ENCODE measurements at places on chromosomes 6 and 20. TPM values are rescaled to one million over a fixed set of nuclear protein-coding genes. Genes with fewer than 3 reads are reported as not detected.

DNA sequence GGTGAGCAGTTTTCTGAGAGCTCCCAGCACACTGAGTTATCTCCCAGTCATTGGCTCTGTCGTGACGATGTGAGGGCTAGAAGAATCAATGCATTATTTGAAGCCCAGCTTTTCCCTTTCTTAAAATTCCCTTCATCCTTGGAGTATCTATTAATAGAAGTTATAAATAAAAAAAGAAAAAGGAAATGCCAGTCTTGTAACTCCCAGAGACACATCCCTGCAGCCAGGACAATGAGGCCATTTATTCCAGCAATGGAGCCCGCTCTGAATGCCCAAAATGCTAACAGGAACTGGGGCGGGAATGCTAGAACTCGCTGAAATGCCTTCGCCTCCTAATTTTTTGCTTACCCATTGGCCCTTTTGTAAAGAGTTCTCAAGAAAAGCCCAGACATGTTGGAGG, 305.8 kb downstream of the TFAP2C start:
- no peak for DNase-seq
- peaks cover 2% of the 10 kb centered on the region for H3K27me3 ChIP-seq
- no peak overlapping the region for H3K27ac ChIP-seq
- H3K36me3 ChIP-seq, result no peaks in the 10 kb centered on the region
- no peaks in the 10 kb centered on the region for H3K4me1 ChIP-seq

Gene CST4
- not detected for total RNA-seq

DNA sequence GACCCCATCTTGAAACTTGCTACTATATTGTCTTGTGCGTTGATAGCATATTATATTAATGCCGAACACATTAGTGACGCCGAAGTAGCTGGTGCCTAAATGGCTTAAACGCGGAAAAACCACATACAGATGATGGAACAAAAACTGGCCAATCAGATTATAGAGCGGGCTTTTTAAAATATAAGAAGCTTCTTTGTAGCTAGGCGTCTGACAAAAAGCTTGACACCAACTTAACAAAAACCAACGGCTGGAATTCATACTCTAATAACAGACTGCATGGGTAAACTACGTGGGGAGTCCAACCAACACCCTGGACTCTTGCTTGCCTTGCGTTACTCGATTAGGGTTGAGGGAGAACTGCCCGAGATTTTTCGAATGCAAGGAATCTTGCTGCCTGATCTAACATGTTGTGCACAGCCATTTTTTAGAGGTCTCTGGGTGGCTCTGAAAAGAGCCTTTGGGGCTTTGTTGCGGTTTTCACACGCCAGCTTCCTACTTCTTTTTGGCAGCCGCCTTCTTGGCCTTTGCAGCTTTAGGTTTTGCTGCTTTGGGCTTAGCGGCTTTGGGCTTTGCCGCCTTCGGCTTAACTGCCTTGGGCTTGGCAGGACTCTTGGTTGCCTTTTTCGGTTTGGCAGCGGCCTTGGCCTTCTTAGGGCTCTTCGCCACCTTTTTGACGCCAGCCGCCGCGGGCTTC, 45.7 kb downstream of the OR2B2 start:
- peak overlapping the region; percentile 91 for H3K4me3 ChIP-seq
- no peaks in the 10 kb centered on the region for H3K36me3 ChIP-seq
- no peak for DNase-seq
- H3K4me1 ChIP-seq, result peaks cover 28% of the 10 kb centered on the region

DNA sequence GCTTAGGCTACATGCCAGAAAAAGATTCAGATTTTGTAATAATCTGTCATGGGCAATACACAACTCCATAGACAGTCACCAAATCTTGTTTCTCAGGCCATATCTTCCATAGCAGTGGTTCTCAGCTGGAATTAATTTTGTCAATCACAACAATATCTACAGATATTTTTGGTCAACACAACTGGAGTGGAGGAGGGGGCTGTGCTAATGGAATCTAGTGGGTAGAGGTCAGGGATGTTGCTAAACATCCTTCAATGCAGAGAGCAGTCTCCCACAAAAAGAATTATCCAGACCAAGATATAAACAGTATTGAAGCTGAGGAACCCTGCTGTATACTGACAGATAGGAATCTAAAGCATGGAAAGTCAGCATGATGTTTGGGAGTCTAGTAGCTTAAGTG, 174.6 kb downstream of the UBE3D start:
- DNase-seq, result no peak
- no peak overlapping the region for H3K27ac ChIP-seq
- H3K4me1 ChIP-seq, result no peaks in the 10 kb centered on the region
- no peaks in the 10 kb centered on the region for H3K27me3 ChIP-seq

DNA sequence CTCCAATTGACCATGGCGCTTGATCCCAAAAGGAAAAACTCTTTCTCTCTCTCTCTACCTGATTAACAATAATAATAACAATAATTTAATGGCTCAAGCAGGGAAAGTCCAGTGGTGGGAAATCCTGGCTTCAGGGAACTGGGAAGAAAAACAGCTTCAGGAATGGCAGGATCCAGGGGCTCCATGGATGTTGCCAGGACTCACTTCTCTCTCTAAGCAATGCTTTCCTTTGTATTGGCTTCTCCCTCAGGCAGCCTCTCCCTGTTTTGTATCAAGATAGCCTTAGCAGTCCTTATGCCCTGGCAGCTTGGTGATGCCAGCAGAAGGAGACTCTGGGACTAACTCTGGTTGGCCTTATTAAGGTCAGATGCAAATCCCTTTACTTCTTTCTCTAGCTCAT, 13.5 kb upstream of the PTGIS start:
- peaks cover 90% of the 10 kb centered on the region for H3K4me1 ChIP-seq
- DNase-seq, result no peak
- H3K27me3 ChIP-seq, result no peaks in the 10 kb centered on the region
- no peak overlapping the region for H3K4me3 ChIP-seq
- no peaks in the 10 kb centered on the region for H3K36me3 ChIP-seq
- peak overlapping the region; percentile 94 for H3K27ac ChIP-seq

DNA sequence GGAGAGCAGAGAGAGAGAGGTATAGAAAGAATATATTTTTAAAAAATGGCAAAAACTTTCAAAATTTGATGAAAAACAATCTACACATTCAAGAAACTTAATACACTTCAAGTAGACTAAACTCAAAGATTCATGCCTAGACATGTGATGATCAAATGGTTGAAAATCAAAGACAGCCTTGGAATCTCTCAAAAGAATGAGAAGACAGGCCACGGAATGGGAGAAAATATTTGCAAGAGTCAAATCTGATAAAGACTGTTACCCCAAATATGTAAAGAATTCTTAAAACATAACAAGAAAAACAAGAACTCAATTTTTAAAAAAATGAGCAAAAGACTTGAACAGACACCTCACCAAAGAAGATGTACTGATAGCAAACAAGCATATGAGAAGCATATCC, 49.7 kb downstream of the THEMIS start:
- no peaks in the 10 kb centered on the region for H3K4me1 ChIP-seq
- no peak for DNase-seq
- no peaks in the 10 kb centered on the region for H3K27me3 ChIP-seq
- H3K4me3 ChIP-seq, result no peak overlapping the region

Gene RGS17
- total RNA-seq, result 3.7 TPM

- no peaks in the 10 kb centered on the region for H3K36me3 ChIP-seq
- H3K27me3 ChIP-seq, result no peaks in the 10 kb centered on the region
- no peak overlapping the region for H3K4me3 ChIP-seq
- no peak for DNase-seq
- peaks cover 24% of the 10 kb centered on the region for H3K4me1 ChIP-seq
- peak overlapping the region; percentile 47 for H3K27ac ChIP-seq
Observed at GRCh38 chr6:90087106-90087833, 193.0 kb downstream of the GJA10 start.

- no peak overlapping the region for H3K27ac ChIP-seq
- H3K4me1 ChIP-seq, result peaks cover 7% of the 10 kb centered on the region
- no peaks in the 10 kb centered on the region for H3K36me3 ChIP-seq
- peak overlapping the region; percentile 18 for H3K4me3 ChIP-seq
- no peaks in the 10 kb centered on the region for H3K27me3 ChIP-seq
Observed at GRCh38 chr6:4906293-4907276, 97.3 kb downstream of the RPP40 start.

GRCh38 chr6:32050562-32050961, 12.3 kb downstream of the CYP21A2 start:
- H3K4me1 ChIP-seq, result peaks cover 15% of the 10 kb centered on the region
- no peak overlapping the region for H3K27ac ChIP-seq
- DNase-seq, result no peak

GRCh38 chr6:43035495-43036194, 14.2 kb downstream of the RRP36 start:
- DNase-seq, result no peak
- no peak overlapping the region for H3K4me3 ChIP-seq
- no peaks in the 10 kb centered on the region for H3K27me3 ChIP-seq
- no peaks in the 10 kb centered on the region for H3K4me1 ChIP-seq
- H3K36me3 ChIP-seq, result peaks cover 31% of the 10 kb centered on the region
- no peak overlapping the region for H3K27ac ChIP-seq

Gene ZNF831
- total RNA-seq, result 1.1 TPM

- no peak for DNase-seq
- no peaks in the 10 kb centered on the region for H3K27me3 ChIP-seq
- peaks cover 26% of the 10 kb centered on the region for H3K4me1 ChIP-seq
- peak overlapping the region; percentile 98 for H3K27ac ChIP-seq
- H3K4me3 ChIP-seq, result no peak overlapping the region
Observed at GRCh38 chr6:31727034-31727716, 1.9 kb downstream of the DDAH2 start.

DNA sequence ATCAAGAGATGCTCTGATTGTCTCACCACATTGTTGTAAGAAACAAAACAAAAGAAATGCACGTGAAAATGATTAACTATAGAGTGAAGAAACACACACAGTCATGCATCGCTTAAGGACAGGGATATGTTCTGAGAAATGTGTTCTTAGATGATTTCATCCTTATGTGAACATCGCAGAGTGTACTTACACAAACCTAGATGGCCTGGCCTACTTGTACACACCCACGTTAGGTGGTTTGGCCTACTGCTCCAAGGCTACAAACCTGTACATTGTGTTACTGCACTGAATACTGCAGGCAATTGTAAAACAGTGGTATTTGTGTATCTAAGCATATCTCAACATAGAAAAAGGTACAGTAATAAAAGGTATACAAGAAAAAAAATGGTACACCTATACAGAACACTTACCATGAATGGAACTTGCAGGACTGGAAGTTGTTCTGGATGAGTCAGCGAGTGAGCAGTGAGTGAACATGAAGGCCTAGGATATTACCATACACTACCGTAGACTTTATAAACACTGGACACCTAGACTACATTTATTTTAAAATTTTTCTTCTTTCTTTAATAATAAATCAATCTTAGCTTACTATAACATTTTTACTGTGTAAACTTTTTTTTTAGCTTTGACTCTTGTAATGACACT, 48.6 kb downstream of the FKBP5 start:
- no peak for DNase-seq
- H3K27ac ChIP-seq, result no peak overlapping the region
- H3K4me1 ChIP-seq, result peaks cover 8% of the 10 kb centered on the region

GRCh38 chr6:105257340-105257739, 77.5 kb upstream of the POPDC3 start:
- H3K27me3 ChIP-seq, result no peaks in the 10 kb centered on the region
- H3K27ac ChIP-seq, result no peak overlapping the region
- DNase-seq, result no peak
- no peaks in the 10 kb centered on the region for H3K4me1 ChIP-seq
- H3K36me3 ChIP-seq, result no peaks in the 10 kb centered on the region

- no peak for DNase-seq
- H3K36me3 ChIP-seq, result peaks cover 2% of the 10 kb centered on the region
- H3K4me3 ChIP-seq, result no peak overlapping the region
Observed at GRCh38 chr20:43979576-43980105, 65.0 kb downstream of the TOX2 start.

DNA sequence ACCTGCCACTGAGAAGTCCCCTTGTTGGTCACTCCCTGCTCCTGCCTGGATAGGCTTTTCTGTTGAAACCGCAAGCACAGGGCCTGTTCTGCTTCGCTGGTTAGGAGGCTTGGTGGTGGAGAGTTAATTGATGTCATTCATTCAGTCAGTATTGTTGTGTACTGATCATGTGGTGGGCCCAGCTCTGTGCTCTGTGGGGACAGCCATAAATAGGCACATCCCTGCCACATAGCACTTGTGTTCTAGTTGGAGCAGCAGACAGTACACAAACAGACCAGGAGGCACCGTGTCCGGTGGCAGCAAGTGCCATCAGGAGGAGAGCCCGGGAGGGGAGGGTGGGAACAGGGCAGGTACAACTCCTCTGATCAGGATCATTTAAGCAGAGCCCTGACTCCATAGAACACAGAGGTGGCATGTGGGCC, 155.2 kb upstream of the INSM1 start:
- H3K27me3 ChIP-seq, result no peaks in the 10 kb centered on the region
- H3K36me3 ChIP-seq, result no peaks in the 10 kb centered on the region
- H3K4me1 ChIP-seq, result no peaks in the 10 kb centered on the region

Gene MCCD1
- total RNA-seq, result not detected

Gene FILIP1
- 43.8 TPM for total RNA-seq

Gene TAAR2
- total RNA-seq, result not detected

- H3K4me3 ChIP-seq, result no peak overlapping the region
- no peak for DNase-seq
- peaks cover 37% of the 10 kb centered on the region for H3K4me1 ChIP-seq
Observed at GRCh38 chr20:2871111-2871465, 2.2 kb upstream of the PTPRA start.

Gene OSTM1
- total RNA-seq, result 116 TPM

Gene MAS1
- 0.27 TPM for total RNA-seq

- H3K27me3 ChIP-seq, result no peaks in the 10 kb centered on the region
- DNase-seq, result no peak
- H3K4me3 ChIP-seq, result no peak overlapping the region
- H3K27ac ChIP-seq, result no peak overlapping the region
- no peaks in the 10 kb centered on the region for H3K36me3 ChIP-seq
- peaks cover 32% of the 10 kb centered on the region for H3K4me1 ChIP-seq
Observed at GRCh38 chr6:109051301-109052017, 43.2 kb downstream of the SESN1 start.

DNA sequence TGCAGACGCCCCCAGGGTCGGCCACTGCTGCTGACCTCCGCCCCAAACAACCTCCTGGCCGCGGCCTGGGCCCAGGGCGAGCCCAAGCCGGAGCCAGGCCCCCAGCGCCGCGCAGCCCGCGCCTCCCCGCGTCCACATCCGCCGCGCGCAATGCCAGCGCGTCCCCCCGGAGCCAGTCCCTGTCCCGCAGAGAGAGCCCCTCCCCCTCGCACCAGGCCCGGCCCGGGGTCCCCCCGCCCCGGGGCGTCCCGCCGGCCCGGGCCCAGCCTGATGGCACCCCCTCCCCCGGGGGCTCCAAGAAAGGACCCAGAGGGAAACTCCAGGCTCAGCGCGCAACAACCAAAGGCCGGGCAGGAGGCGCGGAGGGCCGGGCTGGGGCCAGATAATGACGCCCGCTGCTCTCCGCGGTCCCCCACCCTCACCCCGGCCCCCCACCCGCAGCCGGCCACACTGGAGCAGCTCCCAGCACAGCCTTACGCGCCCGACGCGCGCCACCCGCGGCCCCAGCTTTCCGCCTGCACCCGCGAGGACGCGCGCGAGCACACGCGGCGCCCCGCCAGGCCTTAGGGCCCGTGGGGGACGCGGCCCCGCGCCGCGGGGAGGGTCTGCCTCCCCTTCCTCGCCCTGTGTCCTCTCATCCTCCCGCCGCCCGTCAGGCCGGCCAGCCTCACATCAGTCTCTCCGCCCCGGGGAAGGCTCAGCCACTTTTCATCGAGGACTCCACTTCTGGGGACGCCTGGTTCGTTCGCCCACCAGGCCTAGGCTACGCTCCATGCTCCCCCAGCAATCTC, 12.9 kb upstream of the SLC22A7 start:
- H3K4me3 ChIP-seq, result no peak overlapping the region
- H3K4me1 ChIP-seq, result no peaks in the 10 kb centered on the region
- no peak overlapping the region for H3K27ac ChIP-seq
- H3K27me3 ChIP-seq, result no peaks in the 10 kb centered on the region

All from thoracic aorta (tissue), 2 donors.